ENCODE measurements at places on chromosomes 13 and 19.

GRCh38 chr19:46319613-46320012, 22.8 kb downstream of the HIF3A start:
- DNase-seq, result no peak

DNA sequence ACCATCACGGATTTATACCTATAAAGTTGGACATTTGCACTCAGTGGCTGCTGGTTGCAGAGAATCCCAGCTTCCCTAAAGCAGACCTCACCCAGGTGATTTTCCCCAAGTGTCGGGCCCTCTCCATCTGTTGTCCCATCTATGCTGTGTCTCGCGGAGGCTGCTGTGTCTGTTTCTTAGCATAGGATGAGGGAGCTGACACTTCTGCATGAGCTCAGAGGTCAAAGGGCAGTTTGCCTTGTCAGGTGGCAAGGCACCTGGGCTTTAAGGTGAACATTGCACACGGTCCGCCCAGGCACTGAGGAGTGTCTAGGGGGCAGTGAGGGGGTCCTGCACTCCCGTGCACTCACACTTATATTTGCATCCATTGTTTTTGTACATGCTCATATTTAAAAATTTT, 151.6 kb downstream of the ZIC5 start:
- DNase-seq, result no peak

- DNase-seq, result no peak
Measured at GRCh38 chr19:30622276-30622675, 250.1 kb downstream of the ZNF536 start.

DNA sequence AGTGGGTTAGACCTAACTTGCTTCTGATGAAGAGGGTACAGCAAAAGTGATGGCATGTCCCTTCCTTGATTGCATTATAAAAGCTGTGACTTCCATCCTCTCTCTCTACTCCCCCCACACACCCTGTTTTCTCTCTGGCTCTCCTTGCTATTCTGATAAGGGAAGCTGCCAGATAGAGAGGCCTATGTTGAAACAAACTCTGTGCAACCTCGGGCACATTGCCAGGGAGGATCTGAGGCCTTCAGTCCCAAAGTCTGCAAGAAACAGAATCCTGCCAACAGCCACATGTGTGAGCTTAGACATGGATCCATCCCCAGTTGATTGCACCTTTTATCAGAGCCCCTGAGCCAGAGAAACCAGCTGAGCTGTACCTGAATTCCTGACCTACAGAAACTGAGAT, 44.8 kb upstream of the ARGLU1 start:
- no peak for DNase-seq

GRCh38 chr13:95181586-95181985, 119.7 kb downstream of the ABCC4 start:
- no peak for DNase-seq

DNA sequence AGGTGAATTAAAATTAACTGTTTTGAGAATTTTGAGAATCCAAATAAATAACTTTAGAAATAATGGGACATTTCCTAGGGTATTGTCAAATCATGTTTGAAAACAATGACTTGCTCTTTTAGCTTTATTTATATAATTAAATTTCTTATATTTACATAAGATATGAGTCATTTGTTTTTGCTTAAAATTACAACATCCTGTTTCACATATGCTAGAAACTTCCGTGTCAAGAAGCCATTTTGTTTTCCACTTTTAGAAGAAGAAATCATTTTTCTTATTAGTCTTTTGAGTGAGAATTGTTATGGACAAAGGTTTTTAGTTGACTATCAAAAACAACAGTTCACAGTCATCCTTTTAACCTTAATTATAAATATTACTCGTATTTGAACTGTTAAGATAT, 48.2 kb downstream of the DPY19L3 start:
- DNase-seq, result no peak

DNA sequence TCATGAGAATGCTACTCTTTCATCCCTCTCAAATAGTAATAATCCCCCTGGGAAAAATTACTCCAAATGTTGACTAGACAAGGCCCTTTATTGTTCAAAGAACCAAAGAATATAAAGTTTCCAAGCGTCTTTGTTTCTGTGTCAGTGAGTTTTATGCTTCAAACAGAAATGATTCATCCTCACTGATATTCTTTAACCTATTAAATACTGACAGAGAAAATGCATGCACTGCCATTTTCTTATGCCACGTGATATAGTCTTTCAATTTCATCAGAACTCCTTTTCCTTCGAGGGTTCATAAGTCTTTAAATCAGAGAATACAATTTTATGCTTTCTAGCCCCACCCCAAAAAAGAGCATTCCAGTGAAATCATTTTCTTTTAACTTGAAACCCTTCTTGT, 211.6 kb downstream of the SHISA2 start:
- no peak for DNase-seq

Data from kidney epithelial cell (primary cell).